ENCODE measurements at places on chromosomes 12 and 14.

- DNase-seq = no peak
Measured at GRCh38 chr14:102568115-102568614, 24.3 kb upstream of the RCOR1 start.

DNA sequence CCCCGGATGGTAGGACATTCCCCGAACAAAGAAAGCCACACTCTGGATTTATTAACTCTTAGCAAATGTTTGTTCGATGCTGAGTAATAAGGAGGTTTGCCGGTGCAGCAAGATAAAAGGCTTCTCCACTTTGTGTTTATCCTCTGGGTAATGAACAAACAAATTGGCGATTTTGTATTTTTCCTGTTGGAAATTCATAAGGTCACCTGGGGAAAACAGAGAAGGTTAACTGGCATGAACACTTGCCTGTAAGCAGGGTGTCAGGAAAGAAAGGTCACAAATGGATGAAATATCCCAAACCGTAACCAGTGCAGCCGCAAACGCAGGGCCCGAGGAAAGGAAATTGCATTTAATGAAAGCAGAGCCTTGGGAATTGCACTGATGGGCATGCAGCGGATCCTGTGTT is 132.8 kb downstream of the RMST start:
- no peak for DNase-seq

- DNase-seq = no peak
Measured at GRCh38 chr12:48858043-48858442, 6.1 kb upstream of the DDX23 start.

DNA sequence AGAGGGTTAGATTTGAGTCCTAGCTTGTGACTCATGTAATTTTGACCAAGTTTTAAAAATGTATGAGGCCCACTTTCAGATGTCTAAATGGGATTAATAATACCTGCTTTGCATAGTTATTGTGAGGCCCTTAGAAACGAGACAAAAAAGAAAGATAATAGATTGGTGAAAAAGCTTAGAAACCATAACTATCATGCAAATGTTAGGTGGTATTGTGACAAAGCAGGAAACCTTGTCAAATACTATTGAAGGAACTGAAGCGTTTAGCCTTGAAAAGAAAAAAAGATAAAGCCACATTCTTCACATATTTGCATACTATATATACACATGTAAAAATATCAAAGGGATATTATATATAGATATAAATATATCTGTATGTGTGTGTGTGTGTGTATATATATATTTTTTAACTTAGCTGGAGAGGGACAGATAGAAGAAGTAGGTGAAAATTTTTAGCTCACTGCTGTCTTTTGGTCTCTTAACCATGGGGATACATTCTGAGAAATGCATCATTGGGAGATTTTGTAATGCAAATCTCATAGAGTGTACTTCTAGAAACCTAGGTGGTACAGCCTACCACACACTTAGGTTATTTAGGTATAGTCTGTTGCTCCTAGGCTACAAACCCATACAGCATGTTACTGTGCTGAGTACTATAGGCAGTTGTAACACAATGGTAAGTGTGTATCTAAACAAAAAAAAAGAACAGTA is 270.3 kb downstream of the CCDC91 start:
- DNase-seq = no peak

GRCh38 chr12:32502693-32503502 is 103.5 kb downstream of the FGD4 start:
- DNase-seq = peak; percentile 76

GRCh38 chr12:10618338-10618987 is 5.1 kb upstream of the MAGOHB start:
- DNase-seq = no peak

GRCh38 chr12:104526320-104526719 is 69.6 kb downstream of the CHST11 start:
- no peak for DNase-seq

GRCh38 chr12:113874999-113875561 is 91.0 kb downstream of the RBM19 start:
- no peak for DNase-seq

- peak; percentile 69 for DNase-seq
Measured at GRCh38 chr14:95515596-95516552, 576 bp downstream of the SYNE3 start.

DNA sequence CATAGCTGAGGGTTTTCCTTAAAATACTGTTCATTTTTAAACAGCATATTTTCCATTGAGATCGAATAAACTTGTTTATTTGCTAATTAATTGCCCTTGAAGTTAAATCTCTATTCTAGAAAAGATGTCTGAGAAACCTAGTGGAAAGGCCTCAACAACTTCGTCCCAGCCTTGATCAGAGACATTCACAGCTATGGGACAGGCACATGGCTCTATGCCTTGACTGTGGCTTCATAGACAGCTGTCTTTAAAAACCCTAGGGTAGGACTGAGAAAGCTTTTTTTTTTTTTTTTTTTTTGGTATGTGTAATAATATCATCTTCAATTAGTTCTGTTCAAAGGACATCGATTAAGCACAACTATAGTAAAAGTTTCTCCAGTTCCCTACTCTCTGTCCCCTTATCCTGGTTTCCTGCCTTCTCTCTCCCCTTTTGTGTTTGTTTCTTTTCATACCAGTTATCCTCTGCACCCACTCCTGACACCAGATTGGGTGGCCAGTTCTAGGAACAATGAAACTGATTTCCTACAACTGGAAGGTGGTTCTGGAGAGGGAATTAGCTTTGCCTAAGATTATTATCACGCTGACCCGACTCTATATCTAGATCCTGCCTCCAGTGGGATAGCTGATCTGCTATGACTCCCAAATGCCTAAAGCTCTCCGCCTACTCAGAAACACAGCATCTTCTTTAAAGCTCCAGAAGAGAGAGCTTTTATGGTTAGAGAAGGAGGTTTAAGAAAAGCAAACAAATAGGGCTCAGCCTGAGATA is 20.3 kb downstream of the SOCS2 start:
- no peak for DNase-seq

DNA sequence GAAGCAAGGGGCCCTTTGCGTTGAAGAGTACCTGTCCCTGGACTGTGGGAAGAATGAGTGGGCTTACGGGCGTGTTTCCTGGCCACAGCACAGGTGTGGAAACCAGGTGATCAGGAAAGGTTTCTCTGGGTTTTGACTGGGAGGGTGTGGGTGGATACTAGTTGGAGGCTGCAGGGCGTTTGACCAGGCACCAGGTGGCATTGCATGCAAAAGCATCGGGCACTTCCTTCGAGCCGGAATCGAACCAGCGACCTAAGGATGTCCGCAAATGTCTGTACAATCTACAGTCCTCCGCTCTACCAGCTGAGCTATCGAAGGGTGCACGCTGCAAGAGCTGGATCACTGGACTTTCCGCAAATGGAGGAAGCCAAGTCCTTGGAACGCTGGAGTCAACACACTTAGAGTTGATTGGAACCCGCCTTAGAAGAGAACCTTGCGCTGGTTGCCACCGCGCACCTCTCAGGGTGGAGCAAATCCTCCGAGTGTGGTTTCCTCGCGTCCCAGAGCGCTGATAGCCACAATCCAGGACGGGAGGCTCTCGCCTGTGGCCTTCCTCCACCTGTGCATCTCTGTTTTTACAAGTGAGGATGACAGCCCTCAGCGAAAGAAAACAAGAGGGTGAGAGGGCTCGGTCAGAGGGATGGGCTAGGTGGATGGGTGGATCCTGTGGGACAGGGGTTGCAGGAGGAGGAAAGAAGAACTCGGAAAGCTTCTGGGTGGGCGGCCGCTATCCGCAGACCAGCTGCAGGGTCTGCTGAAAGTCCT is 21.2 kb upstream of the RNASE4 start:
- DNase-seq = peak; percentile 64

DNA sequence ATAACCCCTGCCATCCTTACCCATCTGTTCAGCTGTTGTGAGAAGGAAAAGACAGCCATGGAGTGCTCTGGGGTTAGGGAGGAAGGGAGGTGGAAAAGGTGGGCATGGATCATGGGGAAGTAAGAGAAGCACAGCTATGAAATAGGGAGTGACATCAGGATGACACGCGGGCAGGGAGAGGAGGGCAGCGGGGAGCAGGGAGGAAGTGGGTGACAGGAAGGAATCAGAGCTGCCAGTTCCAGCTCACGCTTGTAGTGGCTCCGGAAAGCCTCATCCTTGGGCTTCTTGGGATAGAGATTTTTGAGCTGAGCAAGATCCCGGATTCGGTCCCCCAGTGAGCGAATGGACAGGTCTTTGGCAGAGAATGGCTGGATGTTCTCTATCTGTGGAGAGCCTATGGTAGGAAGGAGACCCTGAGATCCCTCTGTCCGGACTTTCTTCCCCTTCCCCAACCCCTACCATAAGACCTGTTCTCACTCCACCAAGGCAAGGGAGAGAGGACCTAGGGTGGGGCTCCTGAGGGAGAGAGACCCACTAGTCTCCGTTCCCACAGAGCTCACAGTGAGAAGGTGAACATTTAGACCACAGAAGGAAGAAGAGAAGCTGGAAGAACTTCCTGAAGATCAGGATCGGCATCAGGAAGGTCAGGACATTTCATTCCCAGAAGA is 10.3 kb downstream of the NAB2 start:
- no peak for DNase-seq

- DNase-seq = no peak
Measured at GRCh38 chr14:75896341-75896740, 85.5 kb downstream of the TGFB3 start.

DNA sequence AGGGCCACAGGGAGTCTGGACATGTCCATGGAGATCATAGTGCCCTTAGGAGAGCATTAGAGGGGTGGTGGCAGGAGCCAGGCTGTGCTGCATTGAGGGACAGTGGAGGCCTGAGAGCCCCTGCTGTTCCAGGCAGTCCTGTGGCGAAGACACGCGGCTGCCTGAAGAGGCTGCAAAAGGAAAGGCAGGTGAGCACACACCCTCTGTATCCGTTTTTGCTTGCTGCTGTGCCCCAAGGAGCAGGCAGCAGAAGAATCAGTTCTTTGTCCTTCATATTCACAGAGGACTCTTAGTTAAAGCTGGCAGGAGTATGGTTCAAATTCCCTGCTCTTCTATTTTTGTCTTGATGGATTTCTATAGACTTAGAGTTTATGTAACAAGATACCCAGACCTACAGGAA is 4.5 kb downstream of the SLC35E3 start:
- DNase-seq = peak; percentile 56

DNA sequence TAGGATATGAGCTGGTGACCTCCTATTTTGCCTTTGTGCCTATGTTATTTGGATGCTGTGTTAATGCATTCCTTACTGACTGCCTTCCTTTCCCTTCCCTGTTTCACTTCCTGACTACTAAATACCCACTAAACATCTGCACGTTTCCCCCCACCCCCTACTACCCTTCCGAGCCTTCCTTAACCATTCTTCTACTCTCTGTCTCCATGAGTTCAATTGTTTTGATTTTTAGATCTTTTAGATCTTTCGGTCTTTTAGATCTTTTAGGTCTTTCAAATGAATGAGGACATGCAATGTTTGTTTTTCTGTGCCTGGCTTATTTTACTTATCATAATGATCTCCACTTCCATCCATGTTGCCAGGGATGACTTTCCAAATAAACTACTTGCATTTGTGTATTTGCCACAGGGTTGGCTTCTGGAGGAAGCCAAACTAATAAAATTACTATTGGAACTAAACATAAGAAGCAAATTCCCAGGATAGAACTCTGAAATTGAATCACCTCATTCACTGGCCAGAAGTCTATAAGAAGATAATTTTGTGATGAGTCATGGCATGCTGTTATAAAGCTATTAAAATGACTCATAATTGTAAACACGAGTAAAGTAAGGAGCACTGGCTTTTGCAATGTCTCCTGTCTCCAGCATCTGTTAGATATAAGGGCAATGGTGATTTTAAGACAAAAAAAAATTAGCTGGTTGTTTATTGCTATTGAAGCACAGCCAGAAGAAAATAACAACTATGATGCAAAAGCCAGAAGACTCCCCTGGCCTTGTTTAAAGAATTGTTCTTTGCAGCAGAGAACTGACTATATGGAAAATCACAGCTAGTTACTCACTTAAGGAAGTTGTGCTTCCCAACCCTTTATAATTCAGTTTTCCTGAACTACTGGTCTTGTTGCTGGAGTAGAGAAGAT is 586.3 kb downstream of the LRFN5 start:
- no peak for DNase-seq

GRCh38 chr12:112809684-112810083 is 18.1 kb downstream of the RPH3A start:
- no peak for DNase-seq

DNA sequence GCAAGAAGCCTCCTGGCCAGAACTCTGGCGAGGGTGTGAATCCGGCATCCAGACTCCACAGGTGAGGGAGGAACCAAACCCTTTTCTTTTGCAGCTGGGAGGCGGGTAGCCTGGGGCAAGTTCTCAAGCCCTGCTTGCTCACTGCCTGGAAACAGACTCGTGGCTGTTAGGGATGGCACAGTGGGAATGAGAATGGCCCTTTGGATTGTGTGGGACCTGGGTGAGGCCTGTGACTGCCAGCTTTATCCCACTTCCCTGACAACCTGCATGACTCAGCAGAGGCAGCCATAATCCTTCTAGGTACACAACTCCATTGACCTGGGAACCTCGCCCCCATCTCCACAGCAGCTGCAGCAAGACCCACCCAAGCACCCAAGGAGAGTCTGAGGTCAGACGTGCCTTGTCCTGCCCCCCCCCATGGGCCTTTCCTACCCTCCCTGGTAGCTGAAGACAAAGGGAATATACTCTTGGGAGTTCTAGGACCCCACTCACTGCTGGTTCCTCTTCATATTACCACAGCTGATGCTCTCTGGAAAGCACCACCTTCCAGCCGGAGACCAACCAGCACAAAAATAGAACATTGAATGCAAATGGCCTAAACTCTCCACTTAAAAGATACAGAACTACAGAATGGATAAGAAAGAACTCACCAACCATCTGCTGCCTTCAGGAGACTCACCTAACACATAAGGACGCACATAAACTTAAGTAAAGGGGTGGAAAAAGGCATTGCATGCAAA is 5.1 kb upstream of the GPR33 start:
- no peak for DNase-seq

GRCh38 chr12:109336593-109336992 is 11.1 kb upstream of the MYO1H start:
- no peak for DNase-seq

DNA sequence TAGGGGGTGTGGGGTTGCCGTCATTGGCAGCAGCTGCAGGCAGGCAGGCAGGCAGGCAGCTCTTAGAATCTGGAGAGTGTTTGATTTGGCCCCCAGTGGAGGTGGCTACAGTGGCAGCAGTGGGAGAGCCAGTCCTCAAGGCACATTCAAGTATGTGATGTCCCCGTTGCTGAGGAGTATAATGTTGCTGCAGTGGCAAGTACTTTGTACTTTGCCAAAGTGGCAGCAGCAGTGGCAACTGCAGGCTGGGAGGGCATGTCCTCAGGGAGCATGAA is 147.1 kb downstream of the PAPOLA start:
- no peak for DNase-seq

DNA sequence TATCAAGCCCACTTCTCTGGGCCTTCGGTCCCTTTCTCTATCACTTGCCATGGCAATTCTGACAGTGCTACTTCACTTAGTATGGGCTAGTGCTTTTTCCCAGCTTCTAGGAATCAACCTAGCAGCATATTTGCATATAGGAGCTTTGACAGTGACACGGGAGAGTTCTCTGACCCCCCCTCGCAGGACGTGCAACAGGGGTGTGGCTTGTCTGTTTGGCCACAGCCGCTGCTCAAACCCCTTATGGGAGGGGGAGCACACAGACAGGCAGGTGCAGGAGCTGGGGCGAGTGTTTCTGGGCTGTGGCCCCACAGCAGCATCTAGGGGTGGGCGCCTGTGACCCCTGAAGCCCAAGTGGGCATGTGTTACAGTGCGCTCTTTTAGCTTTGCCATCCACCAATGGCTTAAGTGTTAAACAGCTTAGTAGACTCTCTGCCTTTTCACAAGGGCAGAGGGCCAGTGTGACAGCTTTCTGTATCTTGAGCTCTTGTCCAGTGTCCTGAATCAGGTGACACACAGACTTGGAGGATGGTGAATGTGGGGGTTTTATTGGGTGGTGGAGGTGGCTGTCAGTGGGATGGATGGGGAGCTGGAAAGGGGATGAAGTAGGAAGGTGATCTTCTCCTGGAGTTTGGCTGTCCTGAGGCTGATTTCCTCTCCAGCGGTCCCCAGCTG is 229.3 kb downstream of the PCNX1 start:
- no peak for DNase-seq

Measured in globus pallidus (tissue), 1 donor.